Cortex of kidney (tissue), 1 donor: ENCODE measurements at places on chromosomes 4 and X.

DNA sequence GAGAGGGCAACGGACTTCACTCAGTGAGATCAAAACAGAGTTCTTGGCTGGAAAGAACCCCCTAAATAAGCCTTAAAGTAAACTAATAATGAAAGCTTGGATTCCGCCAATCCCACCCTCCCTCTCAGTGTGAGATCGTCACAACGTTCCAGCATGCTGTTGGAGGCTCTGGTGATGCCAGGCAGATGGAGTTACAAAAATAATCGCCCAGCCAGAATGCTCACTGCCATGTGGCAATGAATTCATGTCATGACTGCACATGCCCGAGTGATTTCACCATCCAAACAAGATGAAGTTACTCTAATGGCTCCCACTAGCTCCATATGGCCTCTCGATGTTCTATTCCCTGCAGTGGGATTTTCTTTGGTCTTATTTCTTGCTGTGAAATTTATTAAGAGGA, 248.0 kb downstream of the SPATA18 start:
- DNase-seq, result no peak

- no peak for DNase-seq
These were observed 30.3 kb upstream of the BRS3 start for GRCh38 chrX:136457303-136457917.

GRCh38 chrX:136310411-136310810, 9.6 kb downstream of the ADGRG4 start:
- DNase-seq, result no peak

DNA sequence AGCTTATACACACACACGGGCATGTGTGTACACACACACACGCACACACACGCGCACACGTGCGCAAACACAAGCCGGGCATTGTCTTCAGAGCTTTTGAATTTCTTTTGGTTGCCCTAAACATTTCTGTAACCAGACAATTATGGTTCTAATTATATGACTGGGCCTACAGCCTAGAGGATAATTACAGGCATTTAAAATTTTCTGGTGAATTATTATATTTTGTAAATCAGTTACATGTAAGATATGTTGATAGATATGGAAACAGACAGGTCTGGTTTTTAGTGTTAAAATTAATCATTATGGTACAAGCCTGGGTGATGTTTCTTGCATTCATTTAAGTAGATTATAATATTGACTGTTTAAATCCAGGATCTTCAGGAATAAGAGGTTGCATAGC, 1120.5 kb downstream of the ADGRL3 start:
- DNase-seq, result no peak

- DNase-seq, result no peak
These were observed 471.8 kb downstream of the KCNIP4 start for GRCh38 chr4:21476757-21477156.

DNA sequence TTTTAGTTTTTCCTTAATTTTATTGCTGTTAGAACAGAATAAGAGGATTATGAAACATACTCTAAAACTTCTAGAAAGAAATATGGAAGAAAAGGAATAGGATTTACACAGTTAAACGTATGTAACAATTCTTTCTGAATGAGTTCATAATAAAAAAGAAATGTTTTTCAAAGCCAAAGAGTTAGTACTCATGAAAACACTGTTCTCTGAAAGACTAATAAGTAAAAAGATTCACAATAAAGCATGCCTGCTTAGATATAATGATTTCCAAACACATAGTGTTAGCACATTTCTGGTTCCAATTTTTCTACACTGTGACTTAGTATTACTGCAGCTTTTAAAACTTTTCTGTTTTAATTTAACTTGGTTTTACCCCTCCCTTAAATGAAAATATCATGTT, 49.8 kb upstream of the PRSS48 start:
- DNase-seq, result no peak

DNA sequence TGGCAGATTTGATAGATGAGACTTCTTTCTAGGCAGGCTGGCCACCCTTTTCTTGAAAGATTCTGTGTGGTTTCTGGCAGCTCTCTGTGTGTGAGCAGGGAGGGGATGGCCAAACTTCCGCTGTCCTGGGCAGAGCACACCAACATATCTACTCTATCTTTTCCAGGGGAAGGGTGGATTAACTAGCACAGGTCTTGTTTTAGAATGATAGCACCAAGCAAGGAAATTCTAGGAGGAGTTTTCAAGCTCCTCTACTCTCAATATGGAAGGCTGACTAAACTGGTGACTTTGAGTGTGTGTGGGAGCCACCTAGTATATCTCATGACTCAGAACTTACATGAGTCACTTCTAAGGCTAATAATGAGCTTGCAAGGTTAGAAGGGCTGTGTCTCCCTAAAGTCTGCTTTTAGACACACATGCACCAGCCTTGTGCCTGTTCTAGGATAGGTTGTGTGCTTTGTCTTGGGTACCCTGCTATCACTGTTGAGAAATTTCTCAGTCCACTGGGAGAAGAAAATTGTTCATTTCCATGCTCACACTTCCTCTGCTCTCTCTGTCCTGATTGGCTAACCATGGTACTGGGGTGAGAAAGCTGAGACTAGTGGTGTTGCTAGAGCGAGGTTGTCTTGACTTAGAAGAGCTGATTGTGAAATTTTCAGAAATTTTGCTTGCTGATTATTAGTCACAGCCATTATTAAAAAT, 72.9 kb downstream of the YIPF6 start:
- no peak for DNase-seq

- DNase-seq, result no peak
These were observed 560.4 kb downstream of the ANKRD50 start for GRCh38 chr4:124152132-124152531.

DNA sequence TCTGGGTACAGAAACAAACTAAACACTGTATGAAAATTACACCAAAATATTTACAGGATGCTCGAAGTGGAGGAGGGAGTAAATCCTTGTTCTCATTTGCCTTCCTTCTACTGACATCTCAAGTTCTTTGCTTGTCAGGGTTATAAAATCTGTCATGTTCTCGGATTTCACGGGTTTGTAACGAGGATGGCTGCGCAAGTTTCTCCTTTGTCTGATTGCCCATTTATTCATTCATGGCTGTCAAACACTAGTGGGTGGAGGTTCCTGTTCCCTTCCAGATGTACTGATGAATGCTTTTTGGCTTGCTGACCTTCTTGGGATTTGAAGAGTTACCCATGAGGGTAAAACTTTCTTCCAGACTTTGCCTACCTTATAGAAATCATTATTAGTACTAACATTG, 206.9 kb downstream of the SPCS3 start:
- DNase-seq, result no peak

GRCh38 chr4:41176340-41176739, 38.0 kb downstream of the APBB2 start:
- DNase-seq, result no peak

GRCh38 chr4:4507923-4508322, 33.9 kb downstream of the STX18 start:
- no peak for DNase-seq

DNA sequence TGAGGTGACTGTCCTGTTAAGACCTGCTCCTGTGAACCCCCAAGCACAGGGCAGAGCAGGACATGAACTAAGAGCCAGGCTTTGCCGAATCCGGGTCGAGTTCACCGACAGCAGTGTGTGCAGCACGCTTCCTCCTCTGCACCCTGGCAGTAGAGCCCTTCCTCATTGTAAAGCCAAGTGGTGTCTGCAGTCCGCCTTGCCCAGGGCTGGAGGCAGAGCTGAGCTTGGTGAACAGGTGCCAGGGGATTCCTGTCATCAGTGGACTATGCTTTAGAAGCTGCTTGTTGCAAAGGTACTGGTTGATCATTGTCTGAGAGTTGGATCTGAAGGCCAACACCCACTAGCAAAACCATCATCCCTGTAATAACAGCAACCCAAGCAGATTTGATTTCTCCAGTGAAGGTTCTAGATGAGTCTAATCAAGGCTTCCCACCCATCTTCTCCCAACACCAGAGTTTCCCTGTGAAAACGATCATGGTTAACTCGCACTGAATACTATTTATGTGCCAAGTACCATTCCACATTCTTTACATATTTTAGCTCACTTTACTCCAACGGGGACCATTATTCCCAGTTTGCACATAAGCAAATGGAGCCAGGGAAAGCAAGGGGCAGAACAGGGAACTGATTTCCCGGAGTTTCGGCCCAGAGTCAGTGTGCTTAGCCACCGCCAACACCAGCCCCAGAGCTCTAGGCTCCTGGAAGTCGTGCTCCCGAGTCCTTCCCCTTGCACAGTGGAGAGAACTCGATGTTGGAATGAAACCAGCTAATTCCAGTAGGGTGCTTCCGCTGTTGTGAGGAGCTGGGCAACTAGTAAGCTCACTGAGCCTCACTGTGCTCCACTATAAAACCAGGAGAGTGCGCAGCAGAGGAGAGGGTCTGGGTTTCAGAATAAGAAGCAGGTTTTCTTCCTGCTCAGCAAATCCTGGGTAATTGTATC, 1.4 kb upstream of the SLC34A2 start:
- no peak for DNase-seq

- DNase-seq, result no peak
These were observed 18.3 kb upstream of the ADAMTS3 start for GRCh38 chr4:72587334-72587733.
